ENCODE measurements at places on chromosomes 13 and 19.

DNA sequence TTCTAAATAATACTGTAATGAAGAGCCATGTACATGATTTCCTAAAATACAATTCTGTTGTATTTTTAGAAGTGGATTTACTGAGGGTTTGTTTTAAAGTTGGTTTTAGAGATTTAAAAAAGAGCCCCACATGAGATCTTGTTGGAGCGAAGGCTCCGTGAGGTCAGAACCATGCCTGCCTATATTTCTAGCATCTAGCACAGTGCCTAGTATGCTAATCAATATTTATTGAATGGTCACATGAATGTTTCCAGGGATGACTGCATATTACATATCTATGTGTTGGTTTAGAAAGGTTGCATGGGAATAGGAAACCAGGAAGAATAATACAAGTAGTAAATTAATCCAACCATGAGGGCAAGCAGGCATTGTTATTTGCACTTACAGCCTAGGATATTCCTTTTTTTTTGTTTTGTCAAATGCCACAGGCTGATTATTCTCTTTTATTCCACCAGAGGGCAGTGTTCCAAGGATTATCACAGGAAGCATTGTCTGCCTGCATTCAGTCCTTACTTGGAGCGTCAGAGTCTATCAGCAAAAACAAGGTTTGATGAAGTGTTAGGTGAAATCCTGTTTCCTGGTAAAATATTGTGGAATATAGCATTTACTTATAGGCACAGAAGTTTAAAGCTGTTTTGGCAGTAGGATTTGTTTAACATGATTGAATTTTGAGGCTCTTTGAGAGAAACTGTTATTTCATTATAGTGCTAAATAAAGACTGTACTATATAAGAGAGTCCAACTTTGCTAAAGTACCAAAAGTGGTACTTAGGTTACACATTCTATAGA is 46.8 kb downstream of the COG3 start:
- no peak overlapping the region for H3K27ac ChIP-seq
- no peaks in the 10 kb centered on the region for H3K27me3 ChIP-seq
- peak; percentile 78 for DNase-seq
- H3K4me3 ChIP-seq = no peak overlapping the region
- peaks cover 35% of the 10 kb centered on the region for H3K36me3 ChIP-seq

- no peaks in the 10 kb centered on the region for H3K27me3 ChIP-seq
- peak; percentile 23 for DNase-seq
- no peaks in the 10 kb centered on the region for H3K36me3 ChIP-seq
- no peak overlapping the region for H3K27ac ChIP-seq
- no peak overlapping the region for H3K4me3 ChIP-seq
Observed at GRCh38 chr13:40624383-40624782, 42.1 kb downstream of the FOXO1 start.

DNA sequence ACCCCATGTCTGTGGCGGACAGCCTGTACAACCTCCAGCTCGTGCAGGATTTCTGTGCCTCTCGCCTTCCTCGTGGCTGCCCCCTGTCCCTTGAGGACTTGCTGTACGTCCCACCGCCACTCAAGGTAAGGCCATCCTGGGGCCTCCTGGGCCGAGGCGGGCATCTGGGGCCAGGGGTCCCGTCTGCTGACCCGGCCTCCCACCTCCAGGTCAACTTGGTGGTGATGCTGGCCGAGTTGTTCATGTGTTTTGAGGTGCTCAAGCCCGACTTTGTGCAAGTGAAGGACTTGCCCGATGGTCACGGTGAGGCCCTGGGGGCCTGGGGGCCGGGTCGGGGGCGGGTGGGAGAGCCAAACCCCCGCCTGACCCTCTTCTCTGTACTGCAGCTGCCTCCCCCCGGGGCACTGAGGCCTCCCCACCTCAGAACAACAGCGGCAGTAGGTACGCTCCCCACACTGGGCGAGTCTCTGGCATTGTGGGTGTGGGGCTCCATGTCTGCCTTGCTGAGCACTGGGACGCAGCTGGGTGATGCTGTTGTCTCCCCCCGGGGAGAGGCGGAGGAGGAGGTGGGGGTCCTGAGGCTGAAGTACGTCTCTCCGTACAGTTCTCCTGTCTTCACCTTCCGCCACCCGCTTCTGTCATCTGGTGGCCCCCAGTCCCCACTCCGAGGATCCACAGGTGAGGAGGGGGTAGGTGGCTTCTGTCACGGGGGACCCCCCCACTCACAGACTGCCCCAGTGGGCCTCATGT is 15.0 kb downstream of the CAMSAP3 start:
- no peak overlapping the region for H3K27ac ChIP-seq
- no peaks in the 10 kb centered on the region for H3K36me3 ChIP-seq
- no peak for DNase-seq

GRCh38 chr19:51811344-51811743 is 16.4 kb downstream of the FPR3 start:
- no peak overlapping the region for H3K4me3 ChIP-seq
- no peak overlapping the region for H3K27ac ChIP-seq
- no peaks in the 10 kb centered on the region for H3K27me3 ChIP-seq

GRCh38 chr19:47757617-47758442 is 12.5 kb downstream of the NOP53 start:
- H3K4me3 ChIP-seq = no peak overlapping the region
- H3K27ac ChIP-seq = no peak overlapping the region
- H3K27me3 ChIP-seq = no peaks in the 10 kb centered on the region
- peaks cover 32% of the 10 kb centered on the region for H3K36me3 ChIP-seq
- DNase-seq = no peak

DNA sequence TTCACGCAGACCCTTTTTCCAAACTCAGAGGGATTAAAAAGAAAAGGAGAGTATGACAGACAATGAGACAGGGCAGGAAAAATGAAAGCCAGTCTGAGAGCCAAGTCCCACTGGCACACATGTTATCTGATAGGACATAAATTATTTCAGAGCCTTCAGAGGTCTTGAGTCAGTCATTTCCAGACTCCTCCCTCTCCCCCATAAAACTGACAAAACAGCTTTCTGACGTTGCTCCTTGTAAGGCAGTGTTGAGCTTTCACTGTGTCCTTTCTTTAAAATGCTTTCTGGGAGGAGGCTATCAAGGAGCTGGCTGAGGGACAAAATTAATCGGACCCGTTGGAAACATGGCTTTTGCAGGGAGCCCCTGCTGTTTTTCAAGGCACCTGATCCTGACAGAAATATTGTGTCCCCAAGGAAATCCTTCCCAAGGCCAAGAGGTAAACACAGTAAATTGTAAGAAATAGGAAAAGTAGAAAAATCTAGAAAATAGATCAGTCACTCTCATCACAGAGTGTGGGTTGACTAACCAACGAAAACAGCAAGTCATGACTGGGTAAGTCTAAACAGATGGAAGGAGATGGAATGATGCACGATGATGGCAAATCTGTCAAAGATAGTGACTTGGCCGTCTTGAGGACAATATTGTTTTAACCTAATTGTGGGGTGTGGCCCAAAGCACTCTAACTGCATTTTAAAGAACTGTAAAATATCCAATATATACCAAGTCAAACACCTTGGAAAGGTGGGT is 89.7 kb downstream of the DCT start:
- peak; percentile 45 for DNase-seq
- no peaks in the 10 kb centered on the region for H3K36me3 ChIP-seq
- peaks cover 13% of the 10 kb centered on the region for H3K4me1 ChIP-seq
- peak overlapping the region; percentile 54 for H3K27ac ChIP-seq
- H3K4me3 ChIP-seq = no peak overlapping the region
- H3K27me3 ChIP-seq = no peaks in the 10 kb centered on the region

DNA sequence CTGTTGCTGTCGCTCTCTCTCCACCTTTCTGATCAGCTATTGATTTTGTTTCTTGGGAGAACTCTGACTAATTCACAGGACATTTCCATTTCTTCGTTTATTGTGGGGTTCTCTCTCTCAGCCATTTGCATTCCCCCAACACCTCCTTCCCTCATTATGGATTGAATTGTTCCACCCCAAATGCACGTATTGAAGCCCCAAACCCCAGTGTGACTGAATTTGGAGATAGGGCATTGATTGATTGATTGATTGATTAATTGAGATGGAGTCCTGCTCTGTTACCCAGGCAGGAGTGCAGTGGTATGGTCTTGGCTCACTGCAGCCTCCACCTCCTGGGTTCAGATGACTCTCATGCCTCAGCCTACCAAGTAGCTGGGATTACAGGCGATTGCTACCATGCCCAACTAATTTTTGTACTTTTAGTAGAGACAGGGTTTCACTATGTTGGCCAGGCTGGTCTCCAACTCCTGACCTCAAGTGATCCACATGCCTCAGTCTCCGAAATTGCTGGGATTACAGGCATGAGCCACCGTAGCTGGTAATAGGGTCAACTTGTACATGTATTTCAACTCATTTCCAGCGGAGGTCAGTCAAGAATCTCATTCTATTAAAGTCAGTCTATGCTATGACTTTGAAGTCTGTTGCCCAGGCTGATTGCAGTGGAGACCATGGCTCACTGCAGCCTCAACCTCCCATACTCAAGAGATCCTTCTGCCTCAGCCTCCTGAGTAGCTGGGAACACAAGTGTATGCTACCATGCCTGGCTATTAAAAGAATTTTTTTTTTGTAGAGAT is 13.6 kb downstream of the NFILZ start:
- no peak overlapping the region for H3K27ac ChIP-seq
- DNase-seq = no peak
- no peaks in the 10 kb centered on the region for H3K36me3 ChIP-seq
- H3K4me1 ChIP-seq = no peaks in the 10 kb centered on the region
- no peak overlapping the region for H3K4me3 ChIP-seq

- H3K36me3 ChIP-seq = no peaks in the 10 kb centered on the region
- no peak overlapping the region for H3K4me3 ChIP-seq
- H3K27ac ChIP-seq = no peak overlapping the region
- H3K27me3 ChIP-seq = no peaks in the 10 kb centered on the region
Observed at GRCh38 chr13:34808649-34809048, 133.4 kb upstream of the NBEA start.

DNA sequence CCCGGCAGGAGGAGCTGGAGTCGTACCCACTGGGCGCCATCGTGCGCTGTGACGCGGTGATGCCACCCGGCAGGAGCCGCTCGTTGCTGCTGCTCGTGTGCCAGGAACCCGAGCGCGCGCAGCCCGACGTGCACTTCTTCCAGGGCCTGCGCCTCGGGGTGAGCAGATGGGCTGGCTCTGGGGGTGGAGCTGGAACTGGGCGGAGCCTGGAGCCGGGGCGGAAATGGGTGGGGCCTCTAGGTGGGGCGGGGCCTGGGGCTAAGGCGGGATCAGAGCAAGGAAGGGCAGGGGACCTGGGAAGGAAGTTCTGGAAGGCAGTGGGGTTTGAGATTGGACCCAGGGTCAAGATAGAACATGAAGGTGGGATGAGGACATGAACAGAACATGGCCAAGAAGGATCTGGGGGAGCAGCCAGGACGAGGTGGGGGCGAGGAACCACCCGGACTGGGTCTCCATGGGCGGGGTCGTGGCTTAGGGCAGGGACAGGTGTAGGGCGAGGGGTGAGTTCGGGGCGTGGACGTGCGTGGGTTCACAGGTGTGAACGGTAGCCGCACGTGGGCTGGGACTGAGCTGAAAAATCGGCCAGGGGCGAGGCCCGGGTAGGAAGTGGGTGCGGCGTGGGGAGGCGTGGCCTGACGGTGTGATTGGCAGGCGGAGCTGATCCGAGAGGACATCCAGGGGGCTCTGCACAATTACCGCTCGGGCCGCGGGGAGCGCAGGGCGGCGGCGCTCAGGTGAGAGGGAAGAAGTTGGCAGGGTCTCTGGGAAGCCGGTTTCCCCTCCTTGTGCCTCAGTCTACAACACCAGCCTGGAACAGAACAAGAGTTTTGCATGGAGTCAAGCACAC is 4.7 kb downstream of the EPS8L1 start:
- no peaks in the 10 kb centered on the region for H3K36me3 ChIP-seq
- no peak overlapping the region for H3K27ac ChIP-seq
- peaks cover 5% of the 10 kb centered on the region for H3K4me1 ChIP-seq
- peak overlapping the region; percentile 46 for H3K4me3 ChIP-seq
- peaks cover 71% of the 10 kb centered on the region for H3K27me3 ChIP-seq
- DNase-seq = peak; percentile 75
